ENCODE measurements at places on chromosomes 12 and 14. TPM values are rescaled to one million over a fixed set of nuclear protein-coding genes. Genes with fewer than 3 reads are reported as not detected.
A peak's percentile ranks its signal among the peaks of the same experiment; 100 is the strongest.

Gene TCTN2
- 5.2 TPM for polyA plus RNA-seq

Gene ZDHHC22
- polyA plus RNA-seq = not detected

Gene NGB
- not detected for polyA plus RNA-seq

- peak; percentile 48 for DNase-seq
Observed at GRCh38 chr12:2291182-2291832, 238.5 kb downstream of the CACNA1C start.

- no peak for DNase-seq
Observed at GRCh38 chr14:20440465-20440864, 4.5 kb upstream of the KLHL33 start.

GRCh38 chr14:36019126-36019525, 157.4 kb downstream of the PTCSC3 start:
- no peak for DNase-seq

DNA sequence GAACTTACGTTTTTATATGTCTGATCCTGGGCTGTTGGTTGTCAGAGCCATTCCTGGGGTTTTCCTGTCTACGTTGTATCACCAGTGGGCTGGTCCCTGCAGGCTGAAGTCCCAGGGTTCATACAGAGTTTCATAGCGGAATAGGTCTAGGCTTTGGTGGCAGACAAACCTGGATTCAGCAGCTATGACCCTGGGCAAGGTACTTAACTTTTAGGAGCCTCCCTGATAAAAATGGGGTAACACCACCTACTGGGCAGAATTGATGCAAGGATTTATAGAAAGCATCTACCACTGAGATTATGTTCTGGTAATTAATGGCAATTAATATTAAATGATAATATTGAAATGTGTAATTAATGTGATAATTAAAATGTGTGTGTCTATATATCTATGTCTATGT, 141.2 kb downstream of the SYNE2 start:
- DNase-seq = no peak

- no peak for DNase-seq
Observed at GRCh38 chr12:109938947-109939346, 38.9 kb downstream of the TCHP start.

- peak; percentile 90 for DNase-seq
Observed at GRCh38 chr12:3491938-3492792, 1.2 kb downstream of the PRMT8 start.

Gene DCAF11
- 59.4 TPM for polyA plus RNA-seq

- no peak for DNase-seq
Observed at GRCh38 chr12:88334271-88334670, 192.2 kb downstream of the TMTC3 start.

DNA sequence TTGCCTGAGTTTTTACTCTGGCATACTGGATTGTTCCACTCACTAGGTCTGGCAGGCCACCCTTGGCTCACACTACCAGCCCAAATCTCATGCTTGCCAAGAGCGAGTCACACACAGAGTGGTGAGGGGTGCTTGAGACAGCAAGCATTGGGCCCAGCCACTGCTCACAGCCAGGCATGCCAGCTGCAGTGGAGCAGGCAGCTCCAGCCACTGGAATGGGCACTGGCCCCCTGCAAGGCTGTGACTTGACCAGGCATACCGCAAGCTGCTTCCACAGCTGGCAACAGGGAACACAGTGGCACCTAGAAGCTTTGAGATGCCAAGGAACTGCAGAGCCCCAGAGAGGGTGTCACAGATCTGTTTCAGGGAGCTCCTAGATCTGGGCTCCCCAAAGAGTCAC, 488.5 kb downstream of the LRFN5 start:
- DNase-seq = no peak

DNA sequence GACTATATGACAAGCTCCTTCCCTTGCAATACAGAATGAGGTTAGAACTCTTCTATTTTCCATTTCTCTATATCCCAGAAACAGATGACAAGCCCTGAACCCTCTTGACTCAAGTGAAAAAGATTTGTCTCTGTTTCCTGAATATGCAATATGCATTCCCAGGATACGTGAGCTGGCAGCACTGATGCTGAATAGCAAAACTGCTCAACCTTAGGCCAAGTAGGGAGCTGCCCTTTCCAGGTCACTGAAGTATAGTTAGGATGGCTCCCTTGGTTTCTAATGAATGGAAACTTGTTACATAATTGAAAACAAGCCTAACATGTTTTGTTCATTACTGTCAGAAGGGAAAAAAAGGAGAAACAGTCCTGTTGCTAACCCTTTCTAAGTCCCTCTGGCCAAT, 47.9 kb upstream of the PLEKHG7 start:
- DNase-seq = no peak

Gene SDR9C7
- polyA plus RNA-seq = not detected

DNA sequence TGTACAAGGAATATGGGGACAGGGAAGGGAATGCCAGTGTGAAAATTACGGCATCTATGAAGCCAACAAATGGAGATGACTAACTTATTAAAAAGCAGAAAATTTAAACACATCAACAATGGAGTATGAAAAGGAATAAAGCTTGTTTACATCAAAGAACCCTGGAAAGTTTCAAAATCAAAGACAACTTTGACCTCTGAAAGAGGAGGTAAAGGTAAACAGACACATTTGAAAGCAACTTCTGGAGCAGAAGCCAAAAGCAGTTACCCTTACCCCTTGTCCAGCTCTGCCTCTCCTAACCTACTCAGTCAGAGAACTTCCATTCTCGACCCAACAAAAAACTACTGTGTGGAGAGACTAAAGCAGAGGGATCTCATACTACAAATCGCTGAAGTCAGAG, 184.3 kb downstream of the DUSP6 start:
- DNase-seq = no peak
